ENCODE measurements at places on chromosomes 1 and 21. TPM values are rescaled to one million over a fixed set of nuclear protein-coding genes. Genes with fewer than 3 reads are reported as not detected.

GRCh38 chr1:85275701-85276214, 674 bp downstream of the BCL10 start:
- peaks cover under 1% of the 10 kb centered on the region for H3K27me3 ChIP-seq
- peak overlapping the region; percentile 82 for H3K4me3 ChIP-seq
- H3K36me3 ChIP-seq = peaks cover 17% of the 10 kb centered on the region
- peak; percentile 32 for DNase-seq
- H3K4me1 ChIP-seq = peaks cover 56% of the 10 kb centered on the region
- H3K27ac ChIP-seq = peak overlapping the region; percentile 92

GRCh38 chr21:15353546-15353945, 288.7 kb upstream of the NRIP1 start:
- DNase-seq = no peak
- H3K36me3 ChIP-seq = no peaks in the 10 kb centered on the region
- H3K27me3 ChIP-seq = no peaks in the 10 kb centered on the region
- H3K4me1 ChIP-seq = peaks cover 3% of the 10 kb centered on the region

Gene AADACL4
- total RNA-seq = not detected

DNA sequence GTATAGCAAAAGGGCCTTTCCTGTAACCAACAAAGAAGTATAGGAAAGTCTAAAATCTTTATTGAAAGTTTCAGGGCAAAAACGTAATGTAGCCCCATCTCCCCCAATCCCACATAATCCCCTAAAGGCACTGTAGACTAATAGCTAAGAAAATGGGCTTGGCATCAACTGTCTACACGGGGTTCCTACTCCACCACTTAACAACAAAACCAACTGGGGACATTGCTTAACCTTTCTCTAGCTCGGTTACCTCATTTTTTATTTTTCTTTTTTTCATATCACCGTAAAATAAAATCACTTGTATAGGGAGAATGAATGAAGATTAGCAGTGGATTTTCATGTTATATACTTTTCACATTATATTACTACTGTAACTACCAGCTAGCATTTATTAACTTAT, 12.3 kb downstream of the MACF1 start:
- H3K27me3 ChIP-seq = no peaks in the 10 kb centered on the region
- peak overlapping the region; percentile 88 for H3K27ac ChIP-seq
- peaks cover 27% of the 10 kb centered on the region for H3K36me3 ChIP-seq
- peaks cover 64% of the 10 kb centered on the region for H3K4me1 ChIP-seq

Gene HMGCS2
- total RNA-seq = not detected

GRCh38 chr1:2145946-2146835, 48.4 kb downstream of the FAAP20 start:
- H3K4me1 ChIP-seq = no peaks in the 10 kb centered on the region
- no peaks in the 10 kb centered on the region for H3K36me3 ChIP-seq

Gene MAP3K7CL
- total RNA-seq = 5.7 TPM

- no peaks in the 10 kb centered on the region for H3K4me1 ChIP-seq
- peaks cover 6% of the 10 kb centered on the region for H3K27me3 ChIP-seq
- H3K27ac ChIP-seq = no peak overlapping the region
- no peak overlapping the region for H3K4me3 ChIP-seq
- DNase-seq = no peak
- peaks cover 4% of the 10 kb centered on the region for H3K36me3 ChIP-seq
Measured at GRCh38 chr1:211174375-211174774, 40.4 kb upstream of the KCNH1 start.

GRCh38 chr1:65744731-65745130, 48.0 kb upstream of the PDE4B start:
- no peaks in the 10 kb centered on the region for H3K4me1 ChIP-seq
- H3K27ac ChIP-seq = no peak overlapping the region
- no peak for DNase-seq
- peaks cover 5% of the 10 kb centered on the region for H3K36me3 ChIP-seq
- H3K4me3 ChIP-seq = no peak overlapping the region

DNA sequence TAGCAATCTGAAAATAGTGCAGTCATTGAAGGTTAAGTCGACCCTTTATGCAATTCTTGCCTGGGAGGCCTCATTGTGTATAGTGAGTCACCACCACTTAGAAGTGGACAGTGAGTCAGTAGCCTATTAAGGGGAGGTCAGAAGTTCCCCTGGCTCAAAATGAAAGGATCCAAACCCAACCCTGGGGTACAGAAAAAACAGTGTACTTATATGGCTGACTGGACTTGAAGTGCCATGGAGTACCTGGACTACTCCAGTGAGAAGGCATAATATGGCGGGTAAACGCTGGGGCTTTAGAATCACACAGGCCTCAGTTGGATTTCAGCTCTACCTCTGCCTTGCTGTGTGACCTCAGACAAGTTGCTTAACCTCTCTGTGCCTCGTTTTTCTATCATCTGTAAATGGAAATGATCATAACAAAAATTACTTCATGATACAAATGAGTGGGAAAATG, 2.2 kb upstream of the BCL9 start:
- DNase-seq = peak; percentile 31
- no peak overlapping the region for H3K4me3 ChIP-seq
- peaks cover 34% of the 10 kb centered on the region for H3K4me1 ChIP-seq
- H3K27ac ChIP-seq = no peak overlapping the region
- H3K27me3 ChIP-seq = no peaks in the 10 kb centered on the region

GRCh38 chr1:109290137-109290536, 7.2 kb upstream of the PSRC1 start:
- no peak for DNase-seq
- H3K4me1 ChIP-seq = no peaks in the 10 kb centered on the region
- H3K27ac ChIP-seq = no peak overlapping the region
- H3K36me3 ChIP-seq = no peaks in the 10 kb centered on the region
- peaks cover 3% of the 10 kb centered on the region for H3K27me3 ChIP-seq

- H3K27me3 ChIP-seq = no peaks in the 10 kb centered on the region
- no peak for DNase-seq
- H3K27ac ChIP-seq = no peak overlapping the region
- H3K4me3 ChIP-seq = no peak overlapping the region
Measured at GRCh38 chr1:221717485-221717853, 24.4 kb downstream of the DUSP10 start.
